NCI-H2081 (cell line): ENCODE measurements at places on chromosomes 3 and 15.

GRCh38 chr3:183493296-183494045, 62.0 kb downstream of the KLHL6 start:
- no peak for DNase-seq

DNA sequence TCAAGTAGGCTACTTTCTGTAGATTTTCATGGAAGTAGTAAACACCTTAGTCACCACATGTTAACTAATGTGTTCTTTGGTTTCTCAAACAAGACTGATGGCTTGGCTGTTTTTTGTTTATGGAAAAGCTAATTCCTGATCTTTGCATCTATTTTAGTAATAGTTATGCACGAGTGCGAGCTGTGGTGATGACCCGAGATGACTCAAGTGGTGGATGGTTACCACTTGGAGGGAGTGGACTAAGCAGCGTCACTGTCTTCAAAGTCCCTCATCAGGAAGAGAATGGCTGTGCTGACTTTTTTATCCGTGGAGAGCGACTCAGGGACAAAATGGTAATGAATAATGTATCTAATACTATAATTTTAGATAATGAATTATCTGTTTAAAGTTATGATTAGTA, 46.6 kb downstream of the SPRED1 start:
- no peak for DNase-seq

- DNase-seq = no peak
These were observed 75.5 kb upstream of the PLSCR5 start for GRCh38 chr3:146680617-146681016.

GRCh38 chr3:192246847-192247559, 480.3 kb downstream of the FGF12 start:
- DNase-seq = no peak

- no peak for DNase-seq
These were observed 59.1 kb downstream of the SCN10A start for GRCh38 chr3:38756892-38757291.

- DNase-seq = no peak
These were observed 4.8 kb downstream of the SRGAP3 start for GRCh38 chr3:9244495-9245183.

- DNase-seq = no peak
These were observed 205.8 kb upstream of the EOMES start for GRCh38 chr3:27927882-27928281.

DNA sequence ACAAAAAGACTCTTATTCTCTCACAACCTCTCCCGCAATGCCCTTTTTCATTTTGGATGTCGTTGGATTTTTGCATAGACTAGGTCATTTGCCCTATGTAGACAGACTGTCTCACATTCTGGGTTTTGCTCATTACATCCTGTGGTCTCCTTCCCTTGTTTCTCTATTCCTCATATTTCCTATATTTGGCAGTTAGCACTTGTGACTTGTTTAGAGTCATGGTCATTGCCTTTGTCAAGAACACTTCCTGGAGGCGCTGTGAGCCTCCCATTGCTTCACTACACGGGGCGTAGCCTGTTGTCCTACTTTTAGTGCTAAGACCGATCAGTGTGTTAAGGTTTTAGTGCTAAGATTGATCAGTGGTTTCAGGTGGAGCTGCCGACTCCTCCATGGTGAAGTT, 16.1 kb upstream of the TATDN2 start:
- no peak for DNase-seq

DNA sequence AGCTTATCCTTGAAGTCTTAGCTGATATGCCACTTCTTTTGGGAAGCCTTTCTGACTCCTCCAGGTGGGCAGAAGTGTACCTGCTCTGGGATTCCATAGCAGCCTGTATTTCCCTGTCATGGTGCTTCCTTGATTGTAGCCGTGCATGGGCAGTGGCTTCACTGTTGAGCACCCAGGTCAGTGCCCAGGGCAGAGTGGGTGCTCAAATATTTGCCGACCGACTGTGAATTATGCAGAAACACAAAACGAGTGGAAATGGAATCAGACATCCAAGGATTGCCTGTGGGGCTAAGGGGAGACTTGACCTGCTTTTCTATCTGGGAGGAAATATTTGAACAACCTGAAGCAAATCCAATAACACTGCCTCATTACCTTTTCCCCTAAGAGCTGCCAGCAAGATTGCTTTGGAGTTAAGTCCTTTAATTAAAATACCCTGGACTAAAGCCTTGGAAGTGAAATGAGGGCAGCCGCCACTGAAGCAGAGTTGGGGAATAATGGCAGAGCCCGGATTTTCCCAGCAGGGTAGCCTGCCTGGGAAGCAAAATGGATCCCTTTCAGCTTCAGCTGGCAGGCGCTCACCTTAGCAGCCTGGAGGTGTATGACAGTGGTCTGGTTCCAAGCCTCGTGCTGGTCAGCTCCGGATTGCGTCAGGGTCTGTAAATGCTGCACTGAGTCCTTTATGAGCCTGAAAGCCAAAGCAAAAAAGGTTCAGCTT, 14.9 kb downstream of the ACOX2 start:
- DNase-seq = no peak

- no peak for DNase-seq
These were observed 566 bp downstream of the ETV5 start for GRCh38 chr3:186108106-186108940.

GRCh38 chr3:50807266-50807665, 132.5 kb downstream of the DOCK3 start:
- DNase-seq = no peak

DNA sequence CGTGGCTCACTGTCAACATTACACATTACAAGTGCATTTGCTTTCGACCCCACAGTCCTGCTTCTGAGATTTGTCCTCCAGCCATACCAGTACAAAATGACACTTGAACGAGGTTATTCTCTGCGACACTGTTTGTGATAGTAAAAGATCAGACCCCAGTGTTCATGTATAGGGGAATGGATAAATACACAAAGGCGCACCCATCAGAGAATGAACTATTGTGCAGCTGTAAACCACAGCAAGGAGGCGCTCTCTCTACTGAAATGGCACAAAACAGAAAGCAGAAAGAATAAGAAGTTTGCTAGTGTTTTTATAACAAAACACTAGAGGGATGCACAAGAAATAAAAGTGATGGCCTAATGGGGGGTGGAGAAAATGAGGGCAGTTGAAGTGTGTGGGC, 4.9 kb upstream of the CHSY1 start:
- peak; percentile 1 for DNase-seq

DNA sequence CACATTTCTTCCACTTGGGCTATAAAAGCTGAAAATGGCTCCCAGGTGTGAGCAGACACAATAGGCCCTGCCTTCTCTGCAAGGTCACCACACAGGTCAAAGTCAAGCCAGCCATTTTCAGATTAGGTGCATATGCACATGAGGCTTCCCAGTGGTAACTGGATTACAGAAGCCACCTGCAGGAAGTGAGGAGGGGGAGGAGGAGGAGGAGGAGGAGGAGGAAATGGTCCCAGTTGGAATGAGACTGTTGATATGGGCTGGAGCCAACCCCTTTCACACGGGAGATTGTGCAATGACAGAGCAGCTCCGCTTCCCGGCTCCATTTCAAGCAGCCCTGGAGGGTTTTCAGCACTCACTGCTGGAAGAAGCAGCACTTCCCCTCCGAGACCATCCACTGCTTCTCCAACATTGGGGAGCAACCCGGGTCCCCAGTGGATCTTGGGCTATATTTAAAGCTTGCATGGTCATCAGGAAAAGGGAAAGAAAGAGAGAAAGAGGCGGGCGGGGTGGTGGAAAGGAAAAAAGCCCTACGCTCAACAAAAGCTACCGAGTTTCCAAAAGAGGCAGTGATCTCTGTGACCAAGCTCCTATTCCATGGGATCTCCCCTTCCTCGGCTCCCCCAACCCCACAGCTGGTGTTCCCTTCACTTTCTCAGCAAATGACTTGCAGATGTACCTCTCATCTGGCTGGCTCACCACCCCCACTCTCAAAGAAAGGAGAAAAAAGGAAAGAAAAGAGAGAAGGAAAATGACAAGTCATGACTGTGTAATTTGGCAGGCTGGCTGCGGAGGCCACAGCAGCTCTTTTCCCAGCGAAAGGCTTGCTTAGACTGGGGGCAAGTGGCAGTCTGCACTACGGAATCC, 58.3 kb downstream of the LRIG1 start:
- DNase-seq = peak; percentile 76

- peak; percentile 27 for DNase-seq
These were observed 98.0 kb downstream of the KCNAB1 start for GRCh38 chr3:156218353-156218744.

- DNase-seq = no peak
These were observed 220.4 kb downstream of the IL5RA start for GRCh38 chr3:2889736-2890135.

GRCh38 chr3:143382816-143383215, 263.2 kb downstream of the CHST2 start:
- no peak for DNase-seq

- no peak for DNase-seq
These were observed 86.0 kb upstream of the MFGE8 start for GRCh38 chr15:88998980-88999713.

- no peak for DNase-seq
These were observed 133.9 kb upstream of the SKOR1 start for GRCh38 chr15:67691450-67691849.

GRCh38 chr3:160112481-160112880, 112.7 kb upstream of the C3orf80 start:
- no peak for DNase-seq

DNA sequence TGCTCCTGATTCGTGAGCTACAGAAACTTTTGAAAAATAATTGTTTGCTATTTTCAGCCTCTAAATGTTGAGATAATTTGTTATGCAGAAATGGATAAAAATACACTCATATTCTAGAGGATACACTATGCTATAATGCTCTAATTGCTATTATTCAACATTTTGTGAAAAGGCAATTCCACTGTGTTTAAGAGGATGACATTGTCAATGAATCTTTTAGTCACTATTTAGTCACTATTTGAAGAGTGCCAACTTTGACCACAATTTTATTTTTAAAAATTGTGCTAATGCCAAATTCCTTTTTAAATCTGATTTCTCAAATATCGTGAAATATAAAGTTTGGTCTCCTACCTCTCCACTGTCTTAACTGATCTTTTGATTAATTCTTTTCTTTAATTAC, 604.9 kb upstream of the KCNMB2 start:
- DNase-seq = no peak

DNA sequence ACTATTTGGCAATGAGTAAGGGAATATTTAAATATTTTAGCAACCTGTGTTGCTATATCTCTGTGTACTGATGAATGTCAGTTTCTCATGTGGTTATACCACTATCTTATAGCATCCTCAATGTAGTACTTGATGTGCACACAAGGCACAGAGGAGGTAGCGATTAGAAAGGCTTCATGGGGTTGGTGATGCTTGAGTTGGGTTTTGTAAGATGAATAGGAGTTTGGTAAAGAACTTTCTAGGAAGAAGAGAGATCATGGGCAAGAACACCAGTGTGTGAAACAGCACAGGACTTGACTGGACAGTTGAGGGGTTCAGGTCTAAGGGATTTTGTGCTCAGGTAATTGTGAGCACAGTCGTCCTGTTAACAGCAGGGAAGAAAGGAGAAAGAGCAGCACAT, 38.1 kb downstream of the LPP start:
- no peak for DNase-seq

GRCh38 chr15:70204652-70205051, 106.9 kb upstream of the TLE3 start:
- no peak for DNase-seq

DNA sequence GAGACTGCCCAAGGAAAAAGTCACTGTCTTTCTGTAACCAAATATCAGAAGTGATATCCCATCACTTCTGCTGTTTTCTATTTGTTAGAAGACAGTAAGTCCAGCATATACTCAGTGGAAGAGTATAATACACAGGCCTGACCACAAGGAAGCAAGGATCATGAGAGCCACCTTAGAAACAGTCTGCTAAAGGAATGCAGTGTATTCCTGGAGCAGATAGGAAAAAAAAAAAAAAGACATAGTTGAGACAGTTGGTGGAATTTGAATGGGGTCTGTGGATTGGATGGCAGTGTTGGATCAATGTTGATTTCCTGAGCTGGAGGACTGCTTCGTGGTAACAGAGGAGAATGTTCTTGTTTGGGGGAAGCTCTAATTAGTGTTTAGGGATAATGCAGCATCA, 26.5 kb upstream of the FBXL2 start:
- DNase-seq = no peak

DNA sequence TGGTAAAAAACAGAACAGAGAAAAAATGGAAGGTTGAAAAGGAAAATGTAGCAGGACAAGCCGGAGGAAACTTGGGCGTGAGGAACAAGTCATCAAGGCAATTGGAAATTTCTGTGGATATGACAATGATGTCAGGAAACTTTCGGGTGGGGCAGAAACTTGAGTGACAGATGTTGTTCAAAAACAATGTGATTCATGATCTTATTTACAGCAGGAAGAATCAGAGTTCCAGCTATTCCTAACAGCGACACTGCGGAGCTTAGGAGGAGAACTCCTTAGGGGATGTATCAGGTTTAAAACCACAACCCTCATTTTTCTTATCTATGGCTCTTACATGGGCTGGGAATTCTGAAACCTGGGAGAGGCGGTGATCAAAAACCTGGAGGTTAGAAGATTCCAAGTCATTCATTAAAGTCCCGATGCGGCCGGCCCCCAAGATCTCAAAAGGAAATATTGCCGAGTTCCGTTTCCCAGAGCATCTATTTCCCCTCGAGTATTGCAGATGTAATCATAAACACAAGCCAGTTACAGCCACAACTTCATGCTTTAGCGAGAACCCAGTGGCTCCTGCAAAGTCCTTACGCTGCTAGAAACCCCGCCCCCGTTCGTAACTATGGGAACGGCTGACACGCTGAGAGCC, 659 bp upstream of the ARRDC4 start:
- DNase-seq = no peak

- DNase-seq = no peak
These were observed 1218.9 kb downstream of the ROBO2 start for GRCh38 chr3:78258798-78259197.

DNA sequence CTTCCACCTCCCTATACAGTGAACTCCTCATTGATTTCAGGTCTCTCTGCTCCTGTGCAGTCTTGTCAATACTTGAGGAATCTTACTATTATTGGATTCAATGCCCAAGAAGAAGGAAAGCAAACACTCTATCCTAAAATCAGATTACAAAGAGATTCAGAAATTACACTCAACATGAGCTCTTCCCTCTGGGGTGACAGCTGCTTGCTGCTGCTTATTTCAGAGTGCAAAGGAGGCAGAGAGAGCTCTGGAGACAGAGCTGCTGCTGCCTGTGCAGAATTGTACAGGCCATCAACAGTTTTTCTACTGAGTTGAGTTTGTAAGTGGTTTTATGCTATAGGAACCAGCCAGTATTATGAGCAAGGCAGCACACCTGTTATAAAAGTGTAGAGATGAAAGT, 7.1 kb downstream of the RYR3 start:
- DNase-seq = no peak

- no peak for DNase-seq
These were observed 77.5 kb upstream of the PIAS1 start for GRCh38 chr15:67976506-67977073.
